ENCODE measurements at places on chromosomes 1 and 21.

DNA sequence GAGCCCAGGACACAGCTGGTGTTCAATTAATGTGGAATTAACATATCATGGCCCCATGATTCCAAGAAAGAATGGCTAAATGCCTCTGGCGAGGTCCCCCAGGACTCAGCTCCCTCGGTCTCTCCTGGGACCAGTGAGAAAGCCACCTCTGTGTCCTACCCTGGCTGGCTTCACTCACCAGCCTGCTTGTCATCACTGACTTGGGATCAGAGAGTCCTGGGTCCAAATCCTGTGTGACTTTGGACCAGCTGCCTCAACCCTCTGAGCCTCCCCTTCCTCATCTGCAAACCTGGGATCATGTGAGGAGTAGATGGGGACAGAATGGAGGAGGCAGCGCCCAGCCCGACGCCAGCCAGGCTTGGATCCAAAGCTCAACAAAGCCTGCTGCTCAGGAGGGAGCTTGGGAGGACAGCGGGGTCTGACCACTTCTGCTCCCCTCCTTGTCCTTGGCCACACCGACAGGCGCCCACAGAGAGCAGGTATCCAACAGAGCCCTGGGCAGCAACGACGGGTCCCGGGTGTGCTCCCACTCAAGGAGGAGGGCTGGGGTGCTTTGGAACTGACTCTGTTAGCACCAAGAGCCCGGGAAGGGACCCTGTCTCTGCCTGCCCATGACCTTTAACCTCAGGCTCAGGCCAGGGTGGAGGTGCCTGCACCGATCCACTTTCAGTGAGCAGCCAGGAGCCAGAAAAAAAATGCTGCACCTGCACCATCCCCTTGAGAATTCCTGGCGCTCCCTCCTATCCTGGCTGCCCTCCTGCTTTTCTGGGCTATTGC is 3.2 kb downstream of the SH2D5 start:
- DNase-seq: no peak

DNA sequence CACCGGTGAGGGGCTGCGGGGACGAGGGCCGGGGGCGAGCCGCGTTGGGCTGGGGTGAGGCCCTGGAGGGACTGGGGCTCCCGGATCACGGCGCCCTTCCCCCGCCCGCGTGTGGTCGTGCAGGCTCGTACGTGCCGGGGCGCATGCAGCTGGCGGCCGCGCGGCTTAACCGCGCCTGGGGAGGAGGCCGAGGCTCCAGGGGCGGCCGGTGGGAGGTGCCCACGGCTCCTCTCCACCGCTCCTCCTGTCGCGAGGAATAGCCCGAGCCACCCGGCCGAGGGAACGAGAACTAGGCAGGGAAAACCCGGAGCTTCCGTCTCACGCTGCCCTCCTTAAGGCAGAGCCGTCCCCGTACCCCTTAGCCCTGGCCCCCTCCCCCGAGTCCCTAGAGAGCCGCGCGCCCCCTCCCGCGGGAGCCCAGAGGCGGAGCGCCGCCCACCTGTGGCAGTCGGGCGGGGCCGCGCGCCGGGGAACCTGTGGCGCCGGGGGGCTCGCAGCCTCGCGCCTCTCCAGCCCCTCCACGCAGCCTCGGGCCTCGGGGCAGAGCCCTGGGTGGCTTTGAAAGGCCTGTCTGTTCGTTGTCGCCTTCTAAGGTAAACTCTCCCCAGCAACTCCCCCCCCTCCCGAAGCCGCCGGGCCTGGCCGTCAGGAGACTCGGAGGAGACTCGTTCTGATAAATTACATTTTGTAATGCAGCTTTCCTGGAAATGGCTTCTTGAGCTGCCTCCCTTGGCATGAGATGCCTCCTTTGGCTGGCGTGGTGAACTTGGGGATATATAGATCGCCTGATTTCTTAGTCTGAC is 746 bp downstream of the AK4 start:
- no peak for DNase-seq

- DNase-seq: no peak
Observed at GRCh38 chr1:226510453-226510852, 38.1 kb upstream of the STUM start.

- DNase-seq: no peak
Observed at GRCh38 chr1:55180075-55180670, 35.0 kb downstream of the USP24 start.

- no peak for DNase-seq
Observed at GRCh38 chr1:30758785-30759380, 1.3 kb upstream of the LAPTM5 start.

GRCh38 chr1:35475356-35475755 is 81.8 kb downstream of the KIAA0319L start:
- DNase-seq: no peak
